ENCODE measurements at places on chromosomes 12 and 14.

DNA sequence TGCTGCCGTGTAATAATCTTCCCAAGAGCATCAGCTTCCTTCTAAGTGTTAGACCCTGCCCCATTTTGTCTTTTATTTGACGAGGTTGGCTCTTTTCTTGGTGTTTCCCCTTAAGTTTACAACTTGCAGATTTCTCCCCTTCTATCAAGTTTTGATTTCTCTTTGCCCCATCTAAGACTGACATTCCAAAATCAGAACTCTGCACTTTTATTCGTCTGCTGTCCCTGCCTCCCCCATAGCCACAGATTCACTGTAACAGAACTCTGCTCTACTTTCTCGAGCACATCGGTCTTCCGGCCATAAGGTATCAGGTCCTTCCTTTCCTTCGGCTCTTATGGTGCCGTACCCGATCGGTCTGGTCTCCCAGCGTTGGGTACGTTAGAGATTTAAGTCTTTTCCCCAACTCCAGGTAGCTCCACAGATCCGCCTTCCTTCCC, 563 bp downstream of the DCP1B start:
- no peak for DNase-seq

DNA sequence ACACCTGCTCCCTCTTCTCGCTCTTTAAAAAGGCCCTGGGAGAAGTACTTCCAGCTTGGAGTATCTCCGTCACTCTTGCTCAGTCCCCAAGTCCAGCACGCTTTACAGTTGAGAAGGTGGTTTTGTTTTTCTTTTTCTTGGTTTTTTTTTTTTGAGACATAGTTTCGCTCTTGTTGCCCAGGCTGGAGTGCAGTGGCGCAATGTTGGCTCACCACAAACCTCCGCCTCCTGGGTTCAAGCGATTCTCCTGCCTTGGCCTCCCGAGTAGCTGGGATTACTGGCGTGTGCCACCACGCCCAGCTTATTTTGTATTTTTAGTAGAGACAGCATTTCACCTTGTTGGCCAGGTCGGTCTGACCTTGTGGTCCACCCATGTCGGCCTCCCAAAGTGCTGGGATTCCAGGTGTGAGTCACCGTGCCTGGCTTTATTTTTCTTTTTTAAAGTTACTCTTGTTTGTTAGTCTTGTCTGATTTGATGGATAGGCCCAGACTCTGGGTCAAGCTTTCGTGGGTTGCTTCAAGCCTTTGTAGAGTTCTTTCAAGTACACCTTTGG, 1.9 kb downstream of the TDRD9 start:
- no peak for DNase-seq

GRCh38 chr14:55518391-55518790, 61.6 kb upstream of the KTN1 start:
- DNase-seq: no peak

DNA sequence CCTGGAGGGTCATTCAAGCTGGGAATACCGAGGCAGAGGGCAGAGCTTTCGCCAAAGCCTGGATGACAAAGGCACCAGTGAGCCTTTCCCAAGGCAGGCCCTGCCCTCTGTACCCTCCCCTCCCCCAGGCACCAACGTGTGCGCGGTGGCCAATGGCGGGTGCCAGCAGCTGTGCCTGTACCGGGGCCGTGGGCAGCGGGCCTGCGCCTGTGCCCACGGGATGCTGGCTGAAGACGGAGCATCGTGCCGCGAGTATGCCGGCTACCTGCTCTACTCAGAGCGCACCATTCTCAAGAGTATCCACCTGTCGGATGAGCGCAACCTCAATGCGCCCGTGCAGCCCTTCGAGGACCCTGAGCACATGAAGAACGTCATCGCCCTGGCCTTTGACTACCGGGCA, 31.2 kb upstream of the NXPH4 start:
- no peak for DNase-seq

GRCh38 chr14:22774011-22774706, 7.7 kb downstream of the OXA1L start:
- DNase-seq: no peak

Data from stimulated activated CD4-positive, alpha-beta T cell treated with anti-CD3 and anti-CD28 coated beads, Interleukin-1b, Interleukin-23, amount 100 ng/mL, for 1 hour (primary cell).